ENCODE measurements at places on chromosomes 2 and 18.

- DNase-seq: no peak
These were observed 417.5 kb downstream of the NUP35 start for GRCh38 chr2:183541766-183542165.

DNA sequence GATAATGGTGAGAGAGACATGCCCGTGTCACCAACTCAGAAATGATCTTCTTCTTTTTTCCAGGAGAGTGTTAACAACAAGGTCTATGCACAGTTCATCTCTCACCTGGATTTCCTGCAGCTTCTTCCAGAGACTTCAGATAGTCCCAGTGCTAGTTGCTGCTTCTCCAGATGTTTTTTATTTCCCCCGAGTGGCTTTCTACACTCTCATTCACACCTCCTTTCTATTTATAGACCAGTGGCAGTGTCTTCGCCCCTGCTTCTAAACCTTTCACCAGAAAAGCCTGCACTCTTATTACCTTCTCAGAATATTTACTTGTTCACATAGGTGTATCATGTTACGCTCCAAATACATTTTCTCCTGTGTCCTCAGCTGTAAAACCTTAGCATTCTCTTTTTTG is 558.8 kb upstream of the CHAC2 start:
- no peak for DNase-seq

DNA sequence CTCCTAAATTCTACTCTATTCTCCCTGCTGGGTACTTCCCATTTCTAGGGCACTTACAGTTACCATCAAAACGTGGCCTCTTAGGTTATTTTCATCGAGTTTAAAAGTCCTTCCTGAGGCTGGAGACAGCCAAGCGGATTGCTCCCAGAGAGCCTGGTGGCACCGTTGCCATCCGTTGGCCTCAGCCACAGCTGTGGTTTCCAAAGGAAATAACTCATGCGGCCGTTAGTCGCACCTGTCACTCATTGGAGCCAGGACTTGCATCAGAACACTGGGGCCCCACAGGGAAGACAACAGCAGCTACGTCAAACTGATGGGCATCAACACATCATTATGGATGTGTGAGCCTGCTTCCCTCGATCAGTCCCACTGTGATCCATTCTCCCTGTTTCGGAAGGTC is 453.4 kb downstream of the BCL11A start:
- DNase-seq: no peak

- DNase-seq: no peak
These were observed 143.7 kb upstream of the CTNNA2 start for GRCh38 chr2:79369127-79369526.

DNA sequence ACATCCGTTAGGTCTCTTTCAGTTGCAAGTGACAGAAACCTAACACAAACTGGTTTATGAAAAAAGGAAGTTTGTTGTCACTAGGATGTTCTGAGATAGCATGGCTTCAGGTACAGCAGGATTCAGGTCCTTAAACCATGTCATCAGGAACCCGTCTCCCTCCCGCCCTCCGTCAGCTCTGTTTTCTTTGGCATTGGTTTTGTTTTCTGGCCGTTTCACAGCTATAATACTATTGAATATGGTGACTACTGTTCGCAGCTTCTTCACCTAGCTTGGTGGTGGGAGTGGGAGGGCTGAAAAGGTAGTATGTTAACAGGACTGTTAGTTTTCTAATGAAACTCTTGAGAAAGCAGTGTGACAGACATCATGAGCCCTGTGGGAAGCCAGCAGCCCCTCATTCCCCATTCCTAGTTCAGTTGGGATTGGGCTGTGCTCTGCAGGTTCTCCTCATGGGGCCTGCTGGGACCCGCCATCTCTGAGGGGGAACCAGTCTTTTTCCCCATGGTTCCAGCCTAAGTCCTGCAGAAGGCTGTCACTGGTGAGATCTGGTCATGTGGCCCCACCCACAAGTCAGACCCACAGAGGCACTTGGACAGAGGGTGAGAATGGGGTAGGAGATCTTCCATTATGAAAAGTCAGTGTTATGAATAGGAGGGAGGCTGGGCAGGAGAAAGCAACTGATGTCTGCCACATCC is 12.1 kb downstream of the PTMA start:
- DNase-seq: no peak

- no peak for DNase-seq
These were observed 2.3 kb downstream of the EML4 start for GRCh38 chr2:42171396-42171980.

All from stimulated activated CD8-positive, alpha-beta memory T cell treated with anti-CD3 and anti-CD28 coated beads, Interleukin-15, amount 100 ng/mL, for 1 hour (primary cell).